ENCODE measurements at places on chromosomes 5 and 9. TPM values are rescaled to one million over a fixed set of nuclear protein-coding genes. Genes with fewer than 3 reads are reported as not detected.
A peak's percentile ranks its signal among the peaks of the same experiment; 100 is the strongest.

GRCh38 chr5:67141644-67142043 lies 55.0 kb downstream of the CD180 start:
- no peak for DNase-seq

DNA sequence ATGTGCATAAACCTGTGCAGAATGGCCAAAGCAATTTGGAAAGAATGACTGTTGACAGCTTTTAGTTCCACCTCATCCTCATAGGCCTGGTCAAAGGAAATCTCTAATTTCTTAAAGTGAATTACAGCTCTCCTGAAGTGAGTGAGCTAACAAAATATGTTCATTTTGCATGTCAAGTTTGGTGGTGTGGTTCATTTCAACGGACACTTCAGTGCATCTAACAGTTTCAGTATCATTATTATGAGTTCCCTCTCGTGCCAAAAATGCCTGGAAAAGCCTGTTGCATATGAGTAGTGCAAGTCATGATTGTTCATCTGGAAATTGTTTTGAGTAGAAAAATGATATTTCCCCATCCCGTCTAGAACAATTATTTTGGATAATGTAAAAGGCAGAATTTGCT lies 53.2 kb upstream of the HMHB1 start:
- no peak for DNase-seq

- DNase-seq, result no peak
Measured at GRCh38 chr9:121721770-121722169, 70.3 kb downstream of the DAB2IP start.

DNA sequence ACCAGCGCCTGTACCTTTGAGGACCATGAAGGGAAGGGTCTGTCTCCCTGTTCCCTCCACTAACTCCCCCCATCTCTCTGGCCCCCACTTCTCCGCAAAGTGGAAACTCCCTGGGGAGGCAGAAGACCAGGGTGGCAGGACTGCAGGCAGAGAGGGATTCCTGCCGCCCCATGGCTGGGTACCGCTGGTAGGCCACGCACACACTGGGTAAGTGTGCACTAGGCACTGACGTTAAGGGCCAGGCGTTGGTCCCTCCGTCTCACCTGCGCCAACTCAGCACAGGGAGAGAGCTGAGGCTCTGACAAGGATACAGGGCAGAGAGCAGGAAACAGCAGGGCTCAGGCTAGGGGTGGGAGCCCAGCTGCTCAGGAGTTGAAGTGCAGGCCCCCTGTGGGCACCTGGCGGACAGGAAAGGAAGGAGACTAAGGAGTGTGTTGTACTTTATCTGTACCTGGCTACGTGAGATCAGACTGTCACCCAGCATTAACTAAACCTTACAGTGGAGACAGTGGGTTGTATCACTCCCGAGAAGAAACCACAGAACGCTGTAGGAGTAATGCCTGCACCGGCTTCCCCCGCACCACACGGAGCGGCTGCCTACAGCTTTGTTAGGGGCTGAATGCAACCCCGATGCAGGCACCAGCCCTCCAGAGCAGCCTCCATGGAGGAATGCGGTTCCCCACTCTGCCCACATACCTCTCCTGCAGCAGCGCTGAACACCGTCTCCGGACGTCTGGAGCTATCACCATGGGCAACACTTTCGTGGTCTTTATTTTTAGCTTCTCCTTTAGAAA lies 34.2 kb upstream of the CLPTM1L start:
- no peak for DNase-seq

DNA sequence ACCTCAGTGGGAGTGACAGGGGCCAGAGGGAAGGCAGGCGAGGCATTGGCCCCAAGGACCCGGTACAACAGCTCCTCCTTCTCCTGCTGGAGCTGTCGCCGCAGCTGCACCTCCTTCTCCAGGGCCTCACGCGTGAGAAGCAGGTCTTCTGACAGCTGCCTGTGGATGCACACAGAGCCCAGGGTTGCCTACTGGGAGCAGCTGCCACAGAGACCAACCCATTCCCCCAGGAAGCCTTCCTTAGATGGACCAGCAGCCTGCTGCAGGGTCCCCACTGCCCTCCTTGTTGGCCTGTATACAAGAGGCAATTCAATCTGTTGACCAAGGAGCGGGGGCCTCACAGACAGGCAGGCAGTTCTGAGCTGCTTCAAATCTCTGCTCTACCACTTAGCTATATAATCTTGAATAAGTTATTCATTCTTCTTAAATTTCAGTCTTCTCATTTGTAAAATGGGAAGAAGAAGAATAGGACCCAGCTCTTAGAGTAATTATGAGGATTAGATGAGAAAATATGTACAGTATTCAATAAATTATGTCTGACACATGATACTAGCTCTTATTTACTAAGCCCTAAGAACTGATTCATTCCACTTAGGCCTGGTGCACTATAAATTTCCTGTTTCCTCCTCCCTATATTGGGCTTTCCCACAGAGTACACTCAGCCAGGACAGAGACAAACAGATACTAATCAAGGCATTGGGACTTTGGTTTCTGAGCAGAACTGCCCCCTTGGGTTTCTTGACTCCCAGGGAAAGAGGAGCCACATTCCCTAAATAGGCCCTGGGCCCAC lies 26.1 kb upstream of the ANXA6 start:
- no peak for DNase-seq

DNA sequence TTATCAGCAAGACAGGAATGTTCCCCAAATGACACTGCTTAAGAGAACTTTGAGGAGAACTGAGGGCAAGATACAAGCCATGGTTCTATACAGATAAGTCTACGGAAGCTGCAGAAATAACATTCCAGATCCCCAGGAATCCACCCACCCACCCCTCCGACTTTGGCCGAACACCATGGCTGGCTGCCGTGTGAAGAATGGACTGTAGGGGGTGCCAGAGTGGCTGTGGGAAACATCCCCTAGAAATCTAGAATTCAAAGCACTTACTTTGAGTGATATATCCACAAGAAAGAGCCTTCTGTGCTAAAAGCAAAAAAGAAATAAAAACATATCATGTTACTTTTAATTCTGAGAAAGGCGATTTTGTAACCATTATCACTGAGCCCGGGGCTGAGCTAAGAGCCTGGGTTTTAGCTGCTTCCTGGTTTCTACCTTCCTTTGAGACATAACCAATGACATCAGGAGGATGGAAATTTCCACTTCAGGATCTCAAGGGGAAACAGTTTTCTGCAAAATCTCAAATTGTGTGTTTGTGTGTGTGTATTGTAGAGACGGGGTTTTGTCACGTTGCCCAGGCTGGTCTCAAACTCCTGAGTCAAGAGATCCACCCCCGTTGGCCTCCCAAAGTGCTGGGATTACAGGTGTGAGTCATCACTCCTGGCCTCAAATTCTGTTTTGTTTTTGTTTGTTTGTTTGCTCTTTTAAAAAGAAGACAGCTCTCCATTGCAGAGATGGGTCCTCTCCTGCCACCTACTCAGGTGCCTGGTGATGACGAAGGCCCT lies 36.4 kb downstream of the GGTA1 start:
- peak; percentile 71 for DNase-seq

The SPRY4 gene
- 3.9 TPM for total RNA-seq

GRCh38 chr5:60410427-60410826 lies 289.5 kb downstream of the DEPDC1B start:
- no peak for DNase-seq

DNA sequence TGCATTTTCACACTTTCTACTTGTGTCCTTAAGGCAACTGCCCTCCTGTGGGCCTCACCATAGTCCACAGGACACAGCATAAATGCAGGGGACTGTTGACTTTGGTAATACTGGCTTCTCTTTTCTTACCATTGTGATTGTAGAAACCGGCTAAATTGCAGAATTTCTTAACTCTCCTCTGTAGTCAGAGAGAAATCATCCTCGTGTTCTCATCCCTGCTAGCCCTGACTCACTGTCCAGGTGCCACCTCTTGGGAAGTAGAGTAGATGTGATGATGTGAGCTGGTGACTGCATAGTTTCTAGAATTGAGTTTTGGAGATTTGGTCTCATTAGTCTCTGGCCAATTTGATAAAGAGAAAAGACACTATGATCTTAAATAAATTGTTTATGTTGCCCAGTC lies 5.5 kb downstream of the PHF24 start:
- DNase-seq, result no peak

GRCh38 chr9:31733166-31733565 lies 651.3 kb upstream of the ACO1 start:
- no peak for DNase-seq
